Activated CD8-positive, alpha-beta T cell treated with anti-CD3 and anti-CD28 coated beads, Interleukin-2, amount 10 ng/mL, durations not matched to agents 7 days and 5 days (primary cell): ENCODE measurements at places on chromosomes 4 and X. TPM values are rescaled to one million over a fixed set of nuclear protein-coding genes. Genes with fewer than 3 reads are reported as not detected.

CPEB2 gene
- total RNA-seq = 8.8 TPM

FREM3 gene
- total RNA-seq = not detected

NAT8L gene
- not detected for total RNA-seq

CA5B gene
- total RNA-seq = 16.2 TPM

DNA sequence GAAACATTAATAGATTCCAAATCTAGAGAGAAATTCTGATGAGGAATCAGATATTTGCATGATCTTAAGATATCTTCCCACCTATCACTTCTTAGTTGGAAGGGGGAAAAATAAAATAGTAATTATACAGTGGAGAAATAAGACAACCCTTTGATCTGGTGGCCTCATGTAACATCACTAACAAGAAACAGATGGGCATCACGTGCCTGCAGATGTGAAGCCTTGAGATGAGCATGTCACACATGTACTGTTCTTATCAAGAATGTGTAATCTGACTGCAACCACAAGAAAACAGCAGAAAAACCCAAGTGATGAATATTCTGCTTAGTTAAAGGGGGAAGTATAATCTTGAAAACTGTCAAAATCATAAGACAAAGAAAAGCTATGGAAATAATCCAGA, 31.4 kb upstream of the NKX6-1 start:
- H3K4me1 ChIP-seq = no peaks in the 10 kb centered on the region
- DNase-seq = no peak
- H3K36me3 ChIP-seq = no peaks in the 10 kb centered on the region
- no peak overlapping the region for H3K4me3 ChIP-seq
- no peak overlapping the region for H3K27ac ChIP-seq
